ENCODE measurements at places on chromosomes 1 and 21.

DNA sequence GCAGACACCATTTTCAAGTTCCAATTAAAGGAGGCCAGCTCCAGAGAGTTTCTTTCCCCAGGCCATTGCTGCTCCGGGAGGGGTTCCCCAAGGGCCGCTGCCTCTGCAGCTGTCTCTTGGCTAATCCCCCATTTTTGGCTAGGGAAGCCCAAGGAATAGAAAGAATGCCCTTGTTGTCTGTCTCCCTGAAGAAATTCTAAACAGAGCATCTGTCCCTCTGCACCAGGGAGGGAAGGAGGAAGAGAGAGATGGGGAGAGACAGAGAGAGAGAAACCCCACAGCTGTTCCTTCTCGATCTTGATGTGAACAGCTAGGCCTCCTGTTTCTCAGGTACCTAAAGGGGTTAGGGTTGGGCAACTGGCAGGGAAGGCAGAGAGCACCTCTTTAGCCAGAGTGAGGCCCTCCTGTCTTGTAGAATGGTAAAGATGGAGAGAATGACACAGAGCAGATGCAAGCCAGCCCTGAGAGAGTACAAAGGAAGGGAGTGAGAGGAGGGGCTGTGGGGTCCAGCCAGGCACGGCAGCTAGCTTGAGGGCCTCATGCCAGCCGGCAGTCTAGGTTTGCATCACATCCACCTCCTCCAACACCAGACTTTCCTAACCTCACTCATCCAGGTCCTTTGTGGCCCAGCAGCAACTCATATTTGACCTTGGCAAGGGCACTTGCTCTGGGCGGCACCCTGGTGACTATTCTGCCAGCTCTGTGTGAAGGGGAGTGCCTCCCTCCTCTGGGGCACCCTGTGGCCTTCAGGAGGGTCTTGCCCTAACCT is 13.1 kb downstream of the OPTC start:
- DNase-seq, result no peak

GRCh38 chr1:48596046-48596445 is 124.0 kb upstream of the SPATA6 start:
- DNase-seq, result no peak

GRCh38 chr1:206551986-206552326 is 44.6 kb downstream of the RASSF5 start:
- DNase-seq, result no peak

GRCh38 chr21:20443558-20444155 is 554.6 kb upstream of the NCAM2 start:
- DNase-seq, result no peak

DNA sequence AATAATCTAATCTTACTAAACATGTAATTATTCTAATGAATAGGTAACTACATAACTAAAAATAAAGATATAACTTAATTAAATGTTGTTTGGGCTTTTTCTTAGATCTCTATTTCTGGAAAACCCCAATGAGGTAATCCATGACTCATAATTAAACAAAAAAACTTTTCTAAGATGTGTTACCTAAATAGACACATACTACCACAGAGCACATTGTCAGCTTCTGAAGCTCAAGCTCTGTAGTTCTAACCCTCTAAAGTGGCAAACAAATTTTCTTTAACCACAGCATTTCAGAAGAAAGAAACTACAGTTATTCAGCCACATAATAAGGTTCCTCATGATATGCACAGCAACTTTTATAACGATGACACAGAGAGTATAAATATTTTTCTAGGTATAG is 4.2 kb downstream of the OR6K3 start:
- no peak for DNase-seq

- no peak for DNase-seq
Measured at GRCh38 chr1:35708441-35708921, 10.2 kb downstream of the C1orf216 start.

GRCh38 chr1:2132222-2133038 is 62.1 kb downstream of the FAAP20 start:
- DNase-seq, result no peak

GRCh38 chr1:115192200-115192767 is 103.0 kb upstream of the TSPAN2 start:
- no peak for DNase-seq

Data from NCI-H226 (cell line).